ENCODE measurements at places on chromosomes 16 and 17.

- DNase-seq = no peak
Observed at GRCh38 chr16:10224850-10225249, 42.6 kb upstream of the GRIN2A start.

DNA sequence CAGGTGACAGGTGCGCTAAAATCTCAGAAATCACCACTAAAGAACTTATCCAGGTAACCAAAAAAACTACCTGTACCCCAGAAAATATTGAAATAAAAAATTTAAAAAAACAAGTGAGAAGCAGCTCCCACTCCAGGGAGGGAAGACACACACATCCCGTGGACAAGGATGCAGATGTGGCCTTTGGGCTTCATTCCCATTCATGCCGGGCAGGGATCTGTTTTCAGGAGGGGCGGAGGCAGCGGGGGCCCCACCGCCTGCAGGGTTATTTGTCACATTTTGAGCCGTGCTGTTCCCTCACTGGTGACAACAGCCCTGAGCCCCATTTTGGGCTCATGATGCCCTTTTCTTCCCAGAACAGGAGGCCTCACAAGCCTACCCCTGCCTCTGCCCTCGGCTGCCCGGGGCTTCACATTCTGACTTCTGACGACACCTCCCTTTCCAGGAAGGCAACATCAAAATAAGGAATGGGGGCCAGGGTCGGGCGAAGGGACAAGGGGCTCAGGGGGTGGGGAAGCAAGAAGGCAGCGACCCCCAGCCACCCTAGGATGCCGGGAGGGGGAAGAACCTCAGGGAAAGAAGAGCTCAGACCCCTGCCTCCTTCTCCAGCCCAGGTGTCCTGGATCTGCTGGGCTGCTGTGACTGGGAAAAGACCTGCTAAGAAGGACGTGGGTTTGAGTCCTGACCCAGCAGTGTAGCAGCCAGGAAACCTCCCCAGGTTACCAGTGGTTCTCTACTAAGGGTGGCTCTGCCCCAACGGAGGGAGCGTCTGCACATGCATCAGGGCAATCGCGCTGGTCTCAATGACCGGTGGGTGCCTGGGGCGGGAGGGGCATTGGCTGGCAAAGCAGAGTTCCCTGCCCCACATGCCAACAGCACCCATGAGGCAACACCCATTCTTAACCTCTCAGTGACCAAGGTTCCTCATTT, 2.3 kb upstream of the CD79B start:
- DNase-seq = no peak

DNA sequence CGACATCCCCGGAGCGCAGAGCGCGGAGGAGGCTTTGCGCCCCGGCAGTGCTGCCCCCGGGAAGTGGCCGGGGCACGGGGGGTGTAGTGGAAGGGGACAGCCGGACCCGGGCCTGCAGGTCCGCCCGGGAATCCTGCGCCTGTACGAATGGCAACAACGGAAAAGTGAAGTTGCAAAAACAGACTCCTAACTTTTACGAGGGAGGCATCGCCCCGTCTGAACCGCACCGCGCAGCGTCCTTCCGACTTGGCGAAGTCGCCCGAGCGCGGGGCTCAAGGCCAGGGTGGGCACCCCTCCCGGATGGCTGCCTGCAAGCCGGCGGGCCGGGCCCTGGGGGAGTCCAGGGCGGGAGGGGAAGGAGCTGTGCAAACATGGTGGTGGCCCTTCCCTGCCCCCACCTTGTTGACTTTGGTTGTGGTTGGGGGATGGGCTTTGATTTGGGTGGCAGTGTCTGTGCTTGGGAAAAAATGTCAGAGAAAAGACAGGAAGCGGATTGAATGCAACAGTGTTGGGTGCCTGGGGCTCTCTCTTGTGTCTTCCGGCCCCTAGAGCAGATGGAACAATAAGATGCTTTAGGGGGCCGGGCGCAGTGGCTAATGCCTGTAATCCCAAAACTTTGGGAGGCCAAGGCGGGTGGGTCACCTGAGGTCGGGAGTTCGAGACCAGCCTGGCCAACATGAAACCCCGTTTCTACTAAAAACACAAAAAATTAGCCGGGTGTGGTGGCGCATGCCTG, 675 bp downstream of the RNF213 start:
- peak; percentile 54 for DNase-seq

GRCh38 chr17:40622509-40622928, 25.1 kb downstream of the SMARCE1 start:
- DNase-seq = peak; percentile 61

DNA sequence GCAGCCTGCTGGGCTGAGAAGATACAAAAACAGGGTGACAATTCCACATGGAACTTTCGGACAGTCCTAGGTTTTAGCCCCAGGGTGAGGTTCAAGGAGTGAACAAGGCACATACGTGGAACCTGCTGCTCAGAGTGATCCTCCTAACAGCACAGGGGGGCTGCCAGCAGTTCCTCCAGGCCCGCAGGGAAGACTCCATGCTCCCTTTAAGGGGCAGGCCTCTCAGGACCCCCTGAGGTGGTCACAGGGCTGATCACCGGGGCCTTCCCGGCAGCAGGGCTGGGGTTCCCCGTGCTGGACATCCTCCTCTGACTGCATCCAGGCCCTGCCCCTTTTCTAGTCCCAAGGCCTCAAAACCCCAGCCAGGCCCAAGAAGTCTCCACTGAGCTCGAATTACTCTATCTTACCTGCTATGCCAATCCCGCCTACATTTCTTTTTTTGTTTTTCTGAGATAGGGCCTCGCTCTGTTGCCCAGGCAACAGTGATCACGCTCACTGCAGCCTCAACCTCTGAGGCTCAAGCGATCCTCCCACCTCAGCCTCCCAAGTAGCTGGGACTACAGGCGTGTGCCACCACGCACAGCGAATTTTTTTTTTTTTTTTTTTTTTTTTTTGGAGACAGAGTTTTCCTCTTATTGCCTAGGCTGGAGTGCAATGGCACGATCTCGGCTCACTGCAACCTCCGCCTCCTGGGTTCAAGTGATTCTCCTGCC, 10.4 kb downstream of the CANT1 start:
- no peak for DNase-seq

DNA sequence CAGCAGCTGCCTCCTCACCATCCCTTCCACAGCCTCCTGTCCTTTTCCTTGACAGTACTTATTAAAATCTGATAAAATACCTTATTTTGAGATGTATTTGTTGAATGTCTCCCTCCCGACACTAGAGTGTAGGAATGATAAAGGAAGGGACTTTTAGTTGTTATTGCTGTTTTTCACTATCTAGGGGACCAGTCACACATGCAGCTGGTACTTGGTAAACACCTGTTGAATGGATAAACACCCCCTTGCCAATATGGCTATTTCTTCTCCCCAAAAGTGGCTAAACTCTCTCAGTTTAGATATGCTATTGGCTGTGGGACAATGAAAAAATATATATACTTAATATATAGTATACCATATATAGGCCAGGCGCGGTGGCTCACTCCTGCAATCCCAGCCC, 96.7 kb downstream of the STX8 start:
- no peak for DNase-seq

GRCh38 chr17:6856051-6856450, 24.5 kb upstream of the TEKT1 start:
- DNase-seq = peak; percentile 75

DNA sequence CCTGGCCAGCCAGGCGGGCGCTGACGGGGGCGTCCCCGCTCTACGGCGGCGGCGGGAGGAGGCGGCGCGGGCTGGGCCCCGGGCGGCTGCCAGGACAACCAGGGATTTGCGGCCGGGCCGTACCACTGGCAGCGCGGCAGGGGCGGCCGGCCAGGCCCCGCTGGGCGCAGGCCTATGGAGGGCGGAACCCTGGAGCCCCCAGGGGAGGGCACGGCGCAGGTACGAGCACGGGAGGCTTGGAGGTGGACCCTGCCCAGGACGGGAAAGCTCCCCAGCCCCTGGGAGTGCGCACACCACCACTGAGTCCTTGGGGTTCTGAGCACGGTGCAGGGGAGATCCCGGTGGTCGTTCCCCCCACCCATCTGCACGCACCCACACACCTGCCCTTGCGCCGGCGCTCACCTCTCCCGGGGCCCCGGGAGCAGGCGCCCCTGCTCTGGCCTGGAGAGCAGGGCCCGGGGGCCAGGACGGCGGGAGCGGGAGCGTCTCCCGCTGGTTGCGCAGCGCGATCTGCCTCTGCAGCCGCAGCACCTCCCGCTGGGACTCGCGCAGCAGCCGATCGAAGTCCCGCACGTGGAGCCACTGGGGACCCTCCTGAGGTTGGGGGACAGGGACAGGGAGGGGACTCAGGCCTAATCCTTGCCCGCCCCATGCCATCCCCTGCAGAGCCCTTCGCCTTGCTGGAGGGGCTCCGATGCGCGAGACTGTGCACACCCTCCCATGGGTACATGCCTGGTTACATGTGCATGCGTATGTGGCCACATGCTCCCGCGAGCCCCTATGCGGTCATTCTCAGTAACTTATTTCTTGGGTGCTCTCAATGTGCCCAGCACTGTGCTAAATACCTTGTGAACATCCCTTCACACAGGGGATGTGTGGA, 3.9 kb downstream of the TSPOAP1 start:
- DNase-seq = peak; percentile 48

- DNase-seq = no peak
Observed at GRCh38 chr17:37671028-37671823, 28.0 kb upstream of the DDX52 start.

DNA sequence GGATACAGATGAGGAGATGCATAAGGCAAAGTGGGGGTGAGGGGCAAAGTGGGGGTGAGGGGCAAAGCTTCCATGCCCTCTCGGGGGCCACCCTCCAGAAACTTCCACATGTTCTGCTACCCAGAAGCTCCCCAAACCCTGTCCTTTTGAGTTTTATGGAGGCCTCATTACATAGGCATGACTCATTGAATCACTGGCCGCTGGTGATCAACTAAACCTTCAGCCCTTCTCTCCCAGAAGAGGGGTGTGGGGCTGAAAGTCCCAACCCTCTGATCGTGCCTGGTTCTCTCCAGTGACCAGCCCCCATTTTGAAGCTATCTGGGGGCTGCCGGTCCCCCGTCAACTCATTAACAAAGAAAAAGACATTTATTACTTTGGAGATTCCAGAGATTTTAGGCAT, 27.5 kb downstream of the ITGAE start:
- DNase-seq = no peak

DNA sequence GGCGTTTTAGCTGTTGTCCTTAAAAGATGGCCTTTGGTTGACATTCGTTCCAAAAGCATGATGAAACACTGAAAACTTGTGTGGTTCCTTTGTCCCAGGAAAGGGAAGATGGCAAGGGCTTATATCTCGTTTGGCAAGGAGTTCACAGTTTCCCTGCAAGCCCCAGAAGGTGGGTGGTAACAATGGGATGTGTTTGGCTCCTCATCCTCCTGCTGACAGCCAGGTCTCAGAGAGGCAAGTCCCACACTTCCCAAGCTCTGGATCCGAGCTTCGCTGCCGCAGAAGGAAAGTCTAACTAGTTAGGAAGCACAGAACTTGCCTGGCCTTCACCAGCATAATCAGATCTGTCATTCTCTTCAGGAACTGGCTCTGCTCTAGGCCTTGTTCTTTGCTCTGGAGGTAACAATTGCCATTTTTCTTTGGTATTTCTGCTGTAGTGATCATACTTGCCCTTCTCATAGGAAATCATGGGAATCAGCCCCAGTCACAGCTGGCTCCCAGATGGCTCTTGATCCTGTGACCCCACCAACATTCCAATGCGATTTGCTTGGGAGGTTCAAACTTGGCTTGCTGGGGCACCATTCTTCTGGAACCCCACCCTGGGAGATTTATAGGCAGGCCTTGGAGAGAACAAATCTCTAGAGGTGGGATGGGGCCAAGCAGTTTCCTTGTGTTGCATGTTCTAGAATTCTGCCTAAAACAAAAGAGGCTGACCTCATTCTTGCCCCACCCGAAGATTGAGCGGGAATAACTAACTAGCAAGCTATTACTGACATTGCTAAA, 17.9 kb downstream of the KPNA2 start:
- no peak for DNase-seq

DNA sequence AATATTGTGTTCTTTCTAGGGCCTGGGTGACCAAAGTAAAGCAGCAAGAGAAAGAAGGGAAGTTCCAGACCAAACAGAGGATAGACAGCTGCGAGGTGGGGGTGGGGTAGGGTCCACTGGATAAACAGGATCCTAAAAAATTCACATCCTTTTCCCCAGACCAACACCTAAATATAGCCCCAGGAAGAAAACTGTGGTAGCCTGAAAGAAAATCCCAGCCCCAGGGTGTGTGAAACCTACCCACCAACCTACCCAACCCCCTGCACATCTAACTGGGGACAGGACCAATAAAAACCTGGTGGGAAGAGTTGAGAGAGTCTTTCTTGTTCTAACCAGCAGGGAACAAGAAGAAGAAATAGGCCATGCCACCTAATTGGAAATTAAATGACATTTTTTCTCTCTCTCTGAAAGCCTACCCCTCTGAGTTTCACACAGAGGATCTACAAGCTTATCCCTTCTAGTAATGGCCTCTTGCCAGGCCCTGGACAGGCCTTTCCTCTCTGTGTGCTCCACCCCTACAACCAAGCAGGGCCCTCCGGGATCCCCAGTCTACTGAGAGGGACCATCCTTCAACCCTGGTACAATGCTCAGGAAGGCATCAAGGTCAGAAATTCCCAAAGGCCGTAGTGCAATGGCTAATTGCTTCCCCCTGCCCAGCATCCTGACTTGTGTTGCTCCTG, 12.0 kb downstream of the MYO18A start:
- DNase-seq = no peak

DNA sequence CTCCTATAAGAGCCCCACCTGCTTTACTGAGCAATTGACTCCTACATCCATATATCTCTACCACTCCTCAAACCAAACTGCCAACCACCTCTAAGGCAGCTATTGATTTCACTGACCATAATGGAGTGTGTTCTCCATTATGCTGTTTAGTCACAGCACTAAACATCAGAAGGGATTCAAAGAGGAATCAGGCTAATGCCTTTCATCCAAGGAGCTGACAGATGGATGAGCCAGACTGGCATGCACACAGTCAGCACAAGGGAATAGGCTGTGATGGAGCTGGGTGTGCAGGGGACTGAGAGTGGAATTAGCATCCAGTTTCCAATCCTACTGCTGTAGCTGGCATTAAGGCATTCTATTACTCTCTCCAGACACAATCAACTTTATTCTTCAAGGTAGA, 88.7 kb upstream of the CCL2 start:
- no peak for DNase-seq

DNA sequence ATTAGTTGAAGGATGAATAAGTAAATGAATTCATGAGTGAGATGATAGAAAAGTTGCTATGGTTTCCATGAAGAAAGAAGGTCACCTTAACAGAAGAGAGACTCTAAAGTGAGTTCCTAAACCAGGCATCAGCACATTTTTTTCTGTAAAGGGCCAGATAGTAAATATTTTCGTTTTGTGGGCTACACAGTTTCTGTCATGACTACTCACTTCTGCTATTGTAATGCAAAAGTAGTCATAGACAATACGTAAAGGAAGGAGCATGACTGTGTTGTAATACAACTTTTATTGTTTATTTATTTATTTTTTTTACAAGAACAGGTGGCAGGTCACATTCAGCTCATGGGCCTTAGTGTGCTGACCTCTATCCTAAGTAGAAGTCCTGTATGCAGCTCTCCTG, 426.1 kb upstream of the DYNLRB2 start:
- DNase-seq = no peak

- no peak for DNase-seq
Observed at GRCh38 chr17:9647014-9647413, 1.7 kb downstream of the USP43 start.

Data from common myeloid progenitor, CD34-positive (primary cell).